ENCODE measurements at places on chromosomes 1 and 21. TPM values are rescaled to one million over a fixed set of nuclear protein-coding genes. Genes with fewer than 3 reads are reported as not detected.

DNA sequence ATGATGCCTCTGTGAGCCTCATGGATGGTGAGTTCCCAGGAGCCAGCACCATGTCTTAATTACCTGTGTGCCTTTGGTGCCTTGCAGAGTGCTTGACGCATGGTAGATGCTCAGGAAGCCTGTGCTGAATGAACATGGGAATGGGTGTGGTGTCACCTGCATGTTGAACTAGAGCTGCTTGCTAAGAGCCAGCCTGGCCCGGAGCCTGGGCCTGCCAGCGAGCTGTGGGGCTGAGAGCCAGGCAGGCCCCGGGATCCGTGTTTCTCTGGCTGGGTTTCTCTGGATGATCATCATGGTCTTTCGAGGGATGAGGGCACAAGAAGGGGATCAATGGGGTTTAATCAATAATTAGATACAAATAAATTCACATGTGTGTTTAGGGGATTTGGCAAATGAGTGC lies 6.7 kb upstream of the TEX35 start:
- DNase-seq: no peak

GRCh38 chr1:30952098-30952497 lies 43.5 kb upstream of the SDC3 start:
- no peak for DNase-seq

The STUM gene
- not detected for total RNA-seq

GRCh38 chr21:45148316-45148990 lies 74.1 kb downstream of the ADARB1 start:
- DNase-seq: no peak

GRCh38 chr1:207077470-207078377 lies 10.9 kb upstream of the C4BPB start:
- peak; percentile 76 for DNase-seq

The IL24 gene
- total RNA-seq: 1.8 TPM

- DNase-seq: peak; percentile 26
Measured at GRCh38 chr21:22352088-22352487, 1353.9 kb downstream of the NCAM2 start.

- no peak for DNase-seq
Measured at GRCh38 chr1:190908246-190908645, 430.6 kb upstream of the BRINP3 start.

DNA sequence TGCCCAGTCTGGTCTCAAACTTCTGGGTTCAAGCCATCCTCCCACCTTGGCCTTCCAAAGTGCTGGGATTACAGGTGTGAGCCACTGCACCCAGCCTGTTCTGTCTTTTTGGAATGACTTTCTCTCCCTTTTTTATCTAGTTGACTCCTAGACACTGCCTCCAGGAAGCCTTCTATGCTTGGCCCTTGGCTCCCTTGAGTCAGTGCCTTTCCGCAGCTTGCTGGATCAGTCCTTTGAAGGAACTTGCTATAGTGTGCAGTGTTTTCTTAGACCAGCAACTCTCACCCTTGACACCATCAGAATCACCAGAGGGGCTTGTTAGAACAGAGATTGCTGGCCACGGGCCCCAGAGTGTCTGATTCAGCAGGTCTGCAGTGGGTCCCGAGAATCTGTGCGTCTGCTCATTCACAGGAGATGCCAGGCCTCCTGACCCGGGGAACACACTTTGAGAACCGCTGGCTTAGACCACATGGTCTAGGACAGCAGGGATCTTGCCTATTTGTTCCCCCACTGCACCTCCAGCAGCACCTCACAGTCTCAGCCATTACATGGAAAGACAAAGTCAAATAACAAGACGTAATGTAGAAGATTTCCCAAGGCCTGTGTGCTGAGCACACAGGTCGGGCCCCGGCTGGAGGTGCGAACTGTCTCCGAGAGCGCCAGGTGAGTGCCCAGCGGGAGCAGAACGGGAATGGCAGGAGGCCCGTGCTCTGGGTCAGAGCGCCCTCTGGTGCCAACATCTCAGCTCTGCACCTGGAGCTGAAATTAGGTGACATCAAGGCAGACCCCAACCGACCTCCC lies 27.4 kb upstream of the CTPS1 start:
- peak; percentile 59 for DNase-seq

DNA sequence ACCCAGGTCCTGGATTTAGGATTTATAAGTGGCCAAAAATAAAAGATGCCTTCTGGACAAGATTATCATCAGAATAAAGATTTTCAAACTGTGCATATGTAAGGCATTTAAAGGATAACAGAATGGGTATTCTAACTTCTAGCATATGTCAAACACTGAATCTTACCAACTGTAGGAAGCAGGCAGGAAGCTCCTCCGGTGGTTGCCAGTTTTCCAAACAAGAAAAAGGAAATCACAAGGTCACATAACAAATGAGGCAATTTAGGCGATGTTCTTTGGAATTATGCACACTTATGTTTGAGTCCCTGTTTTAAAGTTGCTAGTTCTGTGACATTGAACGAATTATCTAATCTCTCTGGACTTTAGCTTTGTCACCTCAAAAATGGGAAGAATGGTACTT lies 48.9 kb downstream of the ATP6V1G3 start:
- DNase-seq: no peak

Measured in M059J (cell line).